Frontal cortex (tissue), 4 donors: ENCODE measurements at places on chromosomes 2 and 18. TPM values are rescaled to one million over a fixed set of nuclear protein-coding genes. Genes with fewer than 3 reads are reported as not detected.

GRCh38 chr18:70046207-70046606, 98.5 kb upstream of the CD226 start:
- no peak for DNase-seq

DNA sequence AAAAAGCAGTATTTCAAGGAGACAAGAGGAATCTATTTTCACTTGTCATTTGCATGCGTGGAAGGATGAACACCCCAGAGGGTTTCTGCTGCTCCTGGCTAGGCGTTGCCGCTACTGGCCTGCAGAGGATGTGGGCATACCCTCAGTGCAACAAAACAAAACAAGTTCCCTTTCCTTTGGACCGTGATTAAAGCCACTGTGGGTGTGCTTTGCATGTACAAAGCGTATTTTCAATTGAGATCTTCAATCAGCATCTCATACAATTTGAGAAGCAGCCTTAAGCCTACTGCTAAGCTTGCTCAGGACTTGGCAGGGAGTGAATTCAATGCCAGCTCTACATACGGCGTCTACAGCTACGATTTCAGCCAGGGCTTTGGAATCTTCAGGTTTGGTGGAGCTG, 298.4 kb downstream of the LPIN1 start:
- no peak for DNase-seq

DNA sequence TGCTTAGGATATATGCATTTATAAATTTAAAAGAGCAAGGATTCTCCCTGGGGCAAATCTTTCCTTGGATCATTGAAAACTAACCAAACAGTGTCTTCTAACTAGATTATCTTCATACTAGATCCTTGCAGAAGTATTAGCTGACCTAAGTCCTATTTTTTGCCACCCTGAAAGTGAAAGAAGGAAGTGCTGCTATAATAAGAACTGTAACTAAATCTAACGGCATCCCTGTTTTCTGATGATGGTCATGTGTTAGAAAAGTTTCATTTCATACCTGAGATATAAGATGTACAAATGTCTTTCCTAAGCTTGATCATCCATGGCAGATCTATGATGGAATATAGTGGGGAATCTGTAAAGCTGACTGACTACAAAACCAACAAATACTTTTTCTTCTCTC, 102.7 kb downstream of the MAP2 start:
- DNase-seq: no peak

DNA sequence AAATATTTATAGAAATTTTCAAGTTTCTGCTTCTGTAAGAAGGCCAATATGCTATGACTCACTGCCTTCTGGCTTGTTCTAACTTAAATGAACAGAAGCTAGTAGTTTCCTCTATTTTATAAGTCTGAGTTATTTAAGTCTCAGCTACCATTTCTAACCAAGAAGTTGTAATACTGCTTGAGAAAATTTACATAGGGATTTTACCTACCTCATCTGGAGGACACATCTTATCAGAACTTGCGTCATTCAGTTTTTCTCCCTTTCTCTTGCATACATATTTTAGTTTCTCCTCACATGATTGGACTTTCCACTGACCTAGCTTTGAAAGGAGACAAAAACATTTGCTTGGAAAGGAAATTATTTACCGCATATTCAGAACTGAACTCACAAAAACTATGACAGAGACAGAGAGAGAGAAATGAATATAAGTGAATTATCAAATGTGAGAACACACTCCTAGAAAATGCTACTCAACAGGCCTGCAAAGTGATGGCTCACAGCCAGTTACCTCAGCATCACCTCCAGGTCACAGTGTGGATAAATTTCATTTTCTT, 81.1 kb upstream of the CD302 start:
- no peak for DNase-seq

- no peak for DNase-seq
Measured at GRCh38 chr2:46171996-46172546, 125.1 kb upstream of the EPAS1 start.

DNA sequence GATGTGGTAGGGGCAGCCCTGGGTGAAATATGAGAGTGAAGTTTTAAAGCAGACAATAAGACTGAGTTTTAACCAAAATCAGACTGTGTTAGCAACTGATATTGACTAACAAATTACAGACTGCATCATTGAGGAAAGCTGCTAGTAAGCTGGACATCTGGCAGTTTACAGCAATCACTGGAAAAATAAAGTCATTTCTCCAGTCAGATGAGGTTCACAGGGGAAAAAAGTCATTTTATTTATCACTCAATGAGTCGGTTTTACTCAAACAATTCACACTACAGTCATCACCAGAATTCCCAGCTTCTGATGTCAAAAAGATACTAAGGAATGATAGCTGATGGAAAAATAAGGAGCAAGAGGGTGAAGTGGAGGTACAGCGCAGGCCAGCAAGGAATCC, 10.5 kb upstream of the TMEM177 start:
- DNase-seq: no peak

- DNase-seq: no peak
Measured at GRCh38 chr2:130864830-130865800, 28.4 kb downstream of the ARHGEF4 start.

DNA sequence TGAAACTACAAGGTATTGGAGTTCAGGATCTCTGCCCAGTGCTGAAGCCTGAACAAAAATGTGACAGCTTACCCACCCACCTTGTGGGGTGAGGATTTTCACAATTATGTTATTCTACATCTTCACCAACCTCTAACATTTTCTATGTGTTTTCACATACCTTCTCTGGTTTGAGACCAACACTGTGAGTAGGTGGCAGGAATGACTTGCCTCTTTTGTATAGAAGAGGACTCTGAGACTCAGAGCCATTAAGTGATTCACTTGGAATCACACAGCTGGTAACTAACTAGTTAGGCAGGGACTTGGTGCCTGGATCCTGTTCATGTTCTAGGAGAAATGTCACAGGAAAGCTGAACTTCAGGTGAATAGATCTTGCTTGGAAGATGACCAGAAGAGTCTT, 14.8 kb upstream of the SRBD1 start:
- DNase-seq: no peak

- peak; percentile 38 for DNase-seq
Measured at GRCh38 chr2:102005989-102006885, 14.5 kb downstream of the IL1R2 start.

DNA sequence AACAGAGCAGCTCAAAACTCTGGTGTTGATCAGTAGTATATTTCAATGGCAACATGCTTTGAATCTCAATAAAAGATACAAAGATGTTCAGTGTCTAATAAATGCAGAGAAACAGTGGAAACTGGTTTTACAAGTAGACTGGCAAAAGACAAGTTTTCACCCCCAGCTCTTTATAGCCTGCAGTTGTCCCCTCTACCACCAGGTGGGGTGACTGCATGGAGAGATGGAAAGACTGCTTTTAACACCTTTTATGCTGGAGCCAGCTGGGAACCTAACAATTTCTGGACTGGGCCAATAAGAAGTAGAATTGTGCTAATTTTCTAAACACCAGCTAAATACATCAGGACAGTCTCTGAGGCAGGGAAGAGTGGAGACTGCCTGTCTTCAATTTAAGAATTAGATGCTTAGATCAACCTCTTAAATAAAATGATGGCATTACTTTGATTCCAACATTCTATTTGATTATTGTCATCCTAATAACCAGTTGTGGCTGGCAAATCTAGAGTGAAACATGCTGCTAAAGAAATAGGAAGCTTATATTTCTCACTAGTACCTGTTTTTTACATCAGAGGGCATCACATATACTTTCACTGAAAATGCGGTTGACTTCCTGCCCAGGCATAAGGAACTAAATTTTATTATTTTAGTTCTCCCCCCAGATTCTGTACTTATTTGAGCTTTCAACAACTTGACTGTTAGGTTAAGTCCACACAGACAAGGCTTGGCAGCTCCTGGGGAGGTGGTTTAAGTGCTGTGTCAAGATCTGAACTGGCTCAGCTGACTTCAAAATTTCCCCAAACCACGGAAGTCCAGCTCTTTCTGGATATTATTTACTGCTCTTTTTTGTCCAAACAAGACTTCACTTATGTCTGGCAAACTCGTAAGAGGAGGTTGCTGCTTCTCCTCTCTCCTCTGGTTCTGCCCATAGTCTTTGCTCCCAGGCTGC, 140.5 kb downstream of the TPGS2 start:
- peak; percentile 48 for DNase-seq

DNA sequence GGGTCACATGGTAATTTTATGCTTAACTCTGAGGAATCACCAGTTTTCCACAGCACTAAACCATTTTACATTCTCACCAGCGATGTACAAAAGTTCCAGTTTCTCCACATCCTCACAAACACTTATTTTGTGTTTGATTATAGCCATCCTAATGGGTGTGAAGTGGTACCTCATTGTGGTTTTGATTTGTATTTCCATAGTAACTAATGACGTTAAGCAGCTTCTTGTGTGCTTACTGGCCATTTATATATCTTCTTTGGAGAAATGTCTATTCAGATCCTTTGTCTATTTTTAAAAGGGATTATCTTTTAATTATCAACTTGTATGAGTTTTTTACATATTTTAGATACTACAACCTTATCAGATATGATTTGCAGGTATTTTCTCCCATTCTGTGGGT, 42.0 kb downstream of the CCDC150 start:
- DNase-seq: no peak

DNA sequence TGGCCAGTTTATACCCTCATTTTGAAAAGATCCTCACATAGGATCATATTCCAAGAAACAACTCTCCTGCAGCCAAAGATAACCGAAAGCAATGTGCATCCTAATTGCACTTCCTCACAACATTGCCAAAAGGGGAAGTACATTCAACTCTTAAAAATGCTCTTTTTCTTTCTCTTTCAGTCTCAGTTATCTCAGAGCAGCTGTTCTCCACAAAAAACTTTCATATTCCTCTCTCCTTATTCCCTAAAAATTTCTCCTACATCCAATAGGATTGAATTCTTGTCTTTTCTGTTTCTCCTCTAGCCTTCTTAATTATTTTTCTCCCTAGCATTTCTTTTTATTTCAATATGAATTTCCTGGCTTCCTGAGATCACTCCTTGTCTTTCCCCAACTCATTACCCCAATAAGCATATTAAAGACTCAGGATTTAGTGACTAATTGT, 7.4 kb upstream of the VRK2 start:
- no peak for DNase-seq

GRCh38 chr2:69073928-69074570, 61.1 kb downstream of the ANTXR1 start:
- no peak for DNase-seq

- DNase-seq: peak; percentile 64
Measured at GRCh38 chr2:16665748-16666448, at the start of gene CYRIA. Gene CYRIA, minus strand, starts transcription at chr2:16665834. Its CDS starts 77,715 bp downstream, at chr2:16588119.

GRCh38 chr2:50402654-50402960, 629.3 kb downstream of the NRXN1 start:
- DNase-seq: no peak

GRCh38 chr2:151262629-151263028, 966 bp upstream of the RBM43 start:
- DNase-seq: no peak

DNA sequence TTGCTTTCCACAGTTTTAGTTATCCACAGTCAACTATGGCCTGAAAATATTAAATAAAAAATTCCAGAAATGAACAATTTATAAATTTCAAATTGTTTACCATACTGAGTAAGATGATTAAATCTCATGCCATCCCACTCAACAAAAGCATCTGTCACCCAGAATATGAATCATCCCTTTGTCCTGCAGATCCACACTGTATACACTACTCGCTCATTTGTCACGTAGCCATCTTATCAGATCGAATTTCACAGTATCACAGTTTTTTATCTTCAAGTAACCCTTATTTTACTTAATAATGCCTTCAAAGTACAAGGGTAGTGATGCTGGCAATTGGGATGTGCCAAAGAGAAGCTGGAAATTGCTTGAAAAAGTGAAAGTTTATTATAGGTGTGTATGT, 291.8 kb upstream of the LRATD1 start:
- no peak for DNase-seq

DNA sequence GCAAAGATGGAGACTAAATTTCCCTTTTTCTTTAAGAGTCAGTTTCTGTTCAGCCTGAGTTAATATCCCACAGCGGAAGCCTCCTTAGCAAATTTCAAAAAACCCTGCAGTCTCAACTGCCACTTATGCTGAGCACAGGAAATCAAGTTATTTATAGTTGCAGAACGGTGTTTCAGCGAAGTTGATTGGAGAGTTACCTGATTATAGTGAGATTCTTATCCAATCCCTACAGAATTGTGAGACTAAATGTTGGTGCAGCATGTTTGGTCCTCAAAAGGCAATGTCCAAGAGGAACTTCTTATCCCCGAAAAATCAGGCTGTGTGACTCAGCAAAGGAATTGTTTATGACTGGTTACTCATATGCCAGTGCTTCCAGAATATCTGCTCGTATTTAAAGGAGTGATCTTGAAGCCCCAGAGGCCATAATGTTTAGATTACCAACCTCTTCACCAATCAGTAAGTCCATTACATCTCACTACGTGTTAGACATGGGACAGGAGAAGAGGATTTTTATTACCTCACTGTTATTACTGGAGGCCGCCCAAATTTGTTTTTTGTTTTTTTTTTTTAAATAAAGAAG, 67.9 kb downstream of the LRRFIP1 start:
- no peak for DNase-seq

DNA sequence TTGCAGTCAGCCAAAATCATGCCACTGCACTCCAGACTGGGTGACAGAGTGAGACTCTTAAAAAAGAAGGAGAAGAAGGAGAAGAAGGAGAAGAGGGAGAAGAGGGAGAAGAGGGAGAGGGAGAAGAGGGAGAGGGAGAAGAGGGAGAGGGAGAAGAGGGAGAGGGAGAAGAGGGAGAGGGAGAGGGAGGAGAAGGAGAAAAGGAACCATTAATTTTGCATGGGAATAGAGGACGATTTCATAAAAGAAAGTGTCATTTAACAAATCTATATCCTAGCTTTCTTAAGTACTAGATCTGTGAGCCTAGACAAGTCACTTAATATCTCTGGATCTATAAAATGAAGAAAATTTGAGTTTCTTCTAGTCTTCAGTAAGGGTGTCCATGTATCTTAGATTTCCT, 9.6 kb downstream of the NOL10 start:
- DNase-seq: no peak

GRCh38 chr2:49801898-49802450, 647.7 kb upstream of the FSHR start:
- DNase-seq: no peak

GRCh38 chr2:36356990-36357846, 1.6 kb downstream of the CRIM1 start:
- DNase-seq: no peak

- DNase-seq: no peak
Measured at GRCh38 chr18:34844732-34845459, 134.8 kb downstream of the DTNA start.

DNA sequence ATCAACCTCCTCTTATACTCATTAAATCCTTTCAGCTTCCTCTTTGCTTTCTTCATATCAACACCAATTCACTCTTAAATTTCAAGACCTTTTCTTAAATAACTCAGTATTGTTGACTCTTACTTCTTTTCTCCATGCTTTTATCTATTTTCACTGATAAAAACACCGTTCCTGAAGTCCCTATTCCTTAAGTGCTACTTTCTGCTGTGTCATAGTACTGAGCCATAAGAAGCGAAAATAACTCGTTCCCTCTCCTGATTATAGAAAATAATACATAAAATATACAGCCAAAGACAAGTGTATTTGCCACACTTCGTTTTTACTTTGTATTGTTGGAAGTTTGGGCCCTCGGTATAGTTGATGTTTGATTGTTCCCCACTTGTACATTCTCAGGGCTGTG, 181.0 kb downstream of the DIS3L2 start:
- DNase-seq: no peak

- DNase-seq: no peak
Measured at GRCh38 chr2:46392561-46393346, 86.6 kb upstream of the TMEM247 start.

SRD5A2 gene
- total RNA-seq: not detected

RUFY4 gene
- total RNA-seq: not detected

TIA1 gene
- 297 TPM for total RNA-seq

SOS1 gene
- total RNA-seq: 26.5 TPM

LHCGR gene
- total RNA-seq: under 0.01 TPM

DIS3L2 gene
- total RNA-seq: 33.0 TPM

SCN1A gene
- 15.1 TPM for total RNA-seq

FBXO48 gene
- total RNA-seq: 0.82 TPM

IL1A gene
- total RNA-seq: 0.41 TPM
